ENCODE measurements at places on chromosomes 13 and 19.

DNA sequence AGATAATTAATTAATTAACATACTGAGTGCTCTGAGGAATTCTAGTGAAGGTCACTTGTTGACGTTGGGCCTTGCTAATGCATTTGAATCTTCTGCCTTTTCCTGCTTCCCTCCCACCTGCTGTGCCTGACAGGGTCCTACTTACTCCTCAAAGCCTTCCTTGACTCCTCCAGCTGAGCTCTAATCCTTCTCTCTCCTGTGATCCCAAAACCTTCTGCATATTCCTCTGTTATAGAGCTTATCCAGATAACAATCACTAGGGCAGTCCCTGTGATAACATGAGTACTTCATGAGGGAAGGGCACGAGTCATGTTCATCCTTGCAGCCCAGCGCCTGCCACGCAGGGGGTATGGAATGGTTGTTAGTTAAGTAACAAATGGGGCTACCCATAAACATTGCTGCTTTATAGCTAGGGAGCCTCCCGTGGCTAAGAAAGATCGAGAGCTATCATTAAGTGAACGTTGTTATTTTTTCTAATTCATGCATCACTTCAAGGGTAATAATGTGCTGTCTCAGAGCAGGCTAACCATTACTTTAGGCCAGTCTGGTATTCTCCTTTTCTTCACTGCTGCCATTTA lies 19.1 kb upstream of the SPATA13 start:
- H3K27me3 ChIP-seq, result no peaks in the 10 kb centered on the region
- H3K4me1 ChIP-seq, result peaks cover 12% of the 10 kb centered on the region
- no peak overlapping the region for H3K27ac ChIP-seq

- peak; percentile 28 for DNase-seq
- H3K4me3 ChIP-seq, result no peak overlapping the region
Observed at GRCh38 chr13:77810430-77810829, 108.2 kb downstream of the EDNRB start.

- H3K27me3 ChIP-seq, result no peaks in the 10 kb centered on the region
- H3K4me3 ChIP-seq, result no peak overlapping the region
- H3K36me3 ChIP-seq, result no peaks in the 10 kb centered on the region
- no peak for DNase-seq
Observed at GRCh38 chr19:38743394-38744297, 628 bp downstream of the CAPN12 start.

DNA sequence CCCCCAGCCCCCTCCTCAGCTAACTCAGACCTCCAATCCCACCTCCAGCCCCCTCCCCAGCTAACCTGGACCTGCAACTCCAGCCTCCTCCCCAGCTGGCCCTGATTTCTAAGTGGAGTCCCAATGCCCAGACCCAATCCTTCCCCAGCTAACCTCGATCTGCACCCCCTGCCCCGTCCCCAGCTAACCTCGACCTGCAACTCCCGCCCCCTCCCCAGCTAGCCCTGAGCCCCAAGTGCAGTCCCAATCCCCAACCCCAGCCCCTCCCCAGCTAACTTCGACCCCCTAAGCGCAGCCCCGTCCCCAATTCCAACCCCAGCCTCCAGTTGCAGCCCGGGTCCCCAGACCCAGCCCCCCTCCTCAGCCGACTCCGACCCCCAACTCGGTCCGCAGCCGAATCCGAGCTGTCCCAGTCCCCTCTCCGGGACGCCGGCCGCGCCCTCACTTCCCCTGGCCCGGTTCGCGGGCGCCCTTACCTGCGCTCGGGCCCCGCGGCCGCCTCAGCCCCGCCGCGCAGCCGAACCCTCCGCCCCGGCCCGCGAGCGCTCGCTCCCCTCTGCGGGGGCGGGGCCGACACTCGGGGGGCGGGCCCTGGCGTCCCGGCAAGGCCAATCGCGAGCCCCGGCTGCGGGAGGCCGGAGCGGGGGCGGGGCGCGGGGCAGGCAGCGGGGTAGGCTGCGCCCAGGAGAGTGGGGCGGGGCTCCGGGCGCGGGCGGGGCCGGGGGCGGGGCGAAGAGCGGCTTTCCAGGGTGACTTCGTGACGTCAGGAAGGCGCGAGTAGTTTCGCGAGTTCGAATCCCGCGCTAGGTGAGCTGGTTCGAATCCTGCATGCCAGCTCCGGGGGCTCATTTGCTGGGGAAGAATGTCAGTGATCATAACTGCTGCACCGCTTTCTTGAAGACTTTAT lies at the start of gene GNG7:
TSS of gene GNG7 (minus strand) at position 525 of the 907 bp plus-strand sequence. CDS start 182,006 bp downstream, outside the sequence.
- peak; percentile 84 for DNase-seq
- no peaks in the 10 kb centered on the region for H3K4me1 ChIP-seq

DNA sequence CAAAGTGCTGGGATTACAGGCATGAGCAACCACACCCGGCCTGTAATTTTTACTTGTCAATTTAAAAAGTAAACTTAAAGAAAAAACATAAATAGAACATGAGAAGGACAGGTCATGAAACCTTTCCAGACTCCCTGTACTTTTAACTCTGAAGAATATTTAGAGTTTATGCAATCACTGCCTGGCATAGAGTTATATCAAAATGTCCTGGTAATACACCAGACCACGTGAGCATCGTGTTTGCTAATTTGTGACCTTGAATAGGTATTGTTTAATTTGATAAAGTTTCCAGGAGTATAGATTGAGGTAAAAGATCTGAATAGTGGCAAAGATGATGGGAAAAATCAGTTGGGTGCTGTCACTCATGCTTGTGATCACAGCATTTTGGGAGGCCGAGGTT lies 81.2 kb upstream of the RNF113B start:
- DNase-seq, result no peak
- no peaks in the 10 kb centered on the region for H3K36me3 ChIP-seq
- H3K27ac ChIP-seq, result no peak overlapping the region

DNA sequence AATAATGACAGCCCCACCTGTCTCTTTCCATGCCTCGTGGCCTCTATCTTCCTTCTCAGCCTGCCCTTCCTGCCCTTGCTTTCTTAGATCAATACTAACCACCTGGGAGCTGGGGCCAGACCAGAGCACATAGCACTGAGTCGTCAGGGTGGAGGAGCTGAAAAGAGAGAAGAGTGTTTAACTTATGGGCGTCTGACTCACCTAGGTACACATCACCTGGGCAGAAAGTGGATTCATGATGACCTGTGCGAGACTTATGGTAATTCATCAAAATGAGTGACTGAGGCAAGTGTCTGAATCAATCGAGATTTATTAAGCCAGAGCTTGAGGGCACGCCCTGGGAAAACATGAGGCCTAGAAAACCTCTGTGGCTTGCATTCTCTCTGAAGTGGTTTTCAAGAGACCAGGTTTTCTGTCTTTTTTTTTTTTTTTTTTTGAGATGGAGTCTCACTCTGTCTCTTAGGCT lies 19.2 kb downstream of the CEACAM6 start:
- H3K27me3 ChIP-seq, result no peaks in the 10 kb centered on the region
- peak; percentile 99 for DNase-seq
- H3K27ac ChIP-seq, result peak overlapping the region; percentile 72
- no peak overlapping the region for H3K4me3 ChIP-seq

GRCh38 chr13:36814465-36814864 lies 4.6 kb upstream of the RFXAP start:
- H3K36me3 ChIP-seq, result no peaks in the 10 kb centered on the region
- no peaks in the 10 kb centered on the region for H3K27me3 ChIP-seq
- H3K27ac ChIP-seq, result no peak overlapping the region
- H3K4me1 ChIP-seq, result no peaks in the 10 kb centered on the region
- DNase-seq, result peak; percentile 55

GRCh38 chr13:53121131-53121773 lies 92.6 kb downstream of the OLFM4 start:
- H3K4me3 ChIP-seq, result no peak overlapping the region
- H3K27ac ChIP-seq, result no peak overlapping the region

- H3K4me3 ChIP-seq, result no peak overlapping the region
- no peaks in the 10 kb centered on the region for H3K36me3 ChIP-seq
- no peaks in the 10 kb centered on the region for H3K27me3 ChIP-seq
- no peak for DNase-seq
Observed at GRCh38 chr19:45998834-45999233, 3.6 kb downstream of the CCDC61 start.

DNA sequence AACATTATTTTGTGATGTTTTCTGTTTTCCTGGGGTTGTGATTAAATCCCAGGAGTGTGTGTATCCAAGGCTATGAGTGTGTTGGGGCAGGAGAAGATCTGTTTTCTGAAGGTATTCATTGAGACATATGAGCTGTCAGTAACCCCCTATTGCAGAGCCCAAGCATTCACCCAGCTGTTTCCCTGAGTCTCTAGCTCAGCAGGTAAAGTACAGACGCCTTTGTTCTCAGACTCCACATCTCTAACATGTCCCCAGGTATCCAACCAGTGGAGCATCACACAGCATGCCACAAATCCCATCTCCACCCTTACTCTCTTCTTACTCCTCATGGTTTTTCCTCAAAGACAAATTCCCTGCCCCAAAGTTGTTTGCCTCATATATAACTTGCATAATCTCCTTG lies 213.6 kb downstream of the PCDH20 start:
- H3K27ac ChIP-seq, result no peak overlapping the region
- H3K4me3 ChIP-seq, result no peak overlapping the region
- H3K27me3 ChIP-seq, result no peaks in the 10 kb centered on the region
- H3K4me1 ChIP-seq, result no peaks in the 10 kb centered on the region

DNA sequence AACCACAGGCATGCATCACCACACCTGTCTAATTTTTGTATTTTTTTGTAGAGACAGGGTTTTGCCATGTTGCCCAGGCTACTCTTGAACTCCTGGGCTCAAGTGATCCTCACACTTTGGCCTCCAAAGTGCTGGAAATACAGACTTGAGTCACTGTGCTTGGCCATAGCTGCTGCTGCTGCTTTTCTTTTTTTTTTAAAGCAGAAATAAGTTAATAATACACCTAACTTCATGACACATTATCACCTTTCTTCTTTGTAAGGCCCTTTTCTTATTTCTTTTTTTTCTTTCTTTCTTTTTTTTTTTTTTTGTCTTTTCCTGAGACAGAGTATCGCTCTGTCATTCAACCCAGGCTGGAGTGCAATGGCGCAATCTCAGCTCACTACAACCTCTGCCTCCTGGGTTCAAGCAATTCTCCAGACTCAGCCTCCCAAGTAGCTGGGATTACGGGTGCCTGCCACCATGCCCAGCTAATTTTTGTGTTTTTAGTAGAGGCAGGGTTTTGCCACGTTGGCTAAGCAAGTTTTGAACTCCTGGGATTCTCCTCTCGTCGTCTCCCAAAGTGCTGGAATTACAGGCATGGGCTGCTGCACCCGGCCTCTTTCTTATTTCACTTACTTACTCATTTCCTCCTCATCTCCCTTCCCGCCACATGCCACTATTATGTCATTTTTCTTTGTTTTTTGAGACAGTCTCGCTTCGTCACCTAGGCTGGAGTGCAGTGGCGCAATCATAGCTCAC lies 8.7 kb downstream of the SHKBP1 start:
- no peak overlapping the region for H3K27ac ChIP-seq
- DNase-seq, result no peak
- peaks cover 8% of the 10 kb centered on the region for H3K36me3 ChIP-seq
- no peaks in the 10 kb centered on the region for H3K27me3 ChIP-seq
- no peaks in the 10 kb centered on the region for H3K4me1 ChIP-seq

DNA sequence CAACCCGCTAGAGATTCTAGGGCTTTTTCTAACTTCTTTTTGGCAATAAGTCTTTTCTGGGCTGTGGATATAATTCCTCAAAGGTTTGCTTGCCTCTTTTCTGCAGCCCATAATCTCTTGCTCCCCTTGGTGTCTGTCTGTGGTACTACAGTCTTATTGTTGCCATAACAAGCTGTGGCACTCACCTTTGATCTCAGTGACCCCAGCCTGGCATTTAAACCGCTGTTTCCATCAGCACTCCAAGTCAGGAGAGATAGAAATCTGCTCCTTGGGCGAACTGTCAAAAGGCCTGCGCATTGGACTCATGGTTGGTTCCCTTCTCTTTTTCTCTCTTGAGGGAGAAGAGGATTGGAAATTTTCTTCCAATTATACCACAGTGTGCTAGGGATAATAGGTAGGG lies 14.5 kb upstream of the MPHOSPH8 start:
- no peaks in the 10 kb centered on the region for H3K4me1 ChIP-seq
- H3K36me3 ChIP-seq, result no peaks in the 10 kb centered on the region
- H3K4me3 ChIP-seq, result no peak overlapping the region
- H3K27ac ChIP-seq, result no peak overlapping the region
- H3K27me3 ChIP-seq, result no peaks in the 10 kb centered on the region

DNA sequence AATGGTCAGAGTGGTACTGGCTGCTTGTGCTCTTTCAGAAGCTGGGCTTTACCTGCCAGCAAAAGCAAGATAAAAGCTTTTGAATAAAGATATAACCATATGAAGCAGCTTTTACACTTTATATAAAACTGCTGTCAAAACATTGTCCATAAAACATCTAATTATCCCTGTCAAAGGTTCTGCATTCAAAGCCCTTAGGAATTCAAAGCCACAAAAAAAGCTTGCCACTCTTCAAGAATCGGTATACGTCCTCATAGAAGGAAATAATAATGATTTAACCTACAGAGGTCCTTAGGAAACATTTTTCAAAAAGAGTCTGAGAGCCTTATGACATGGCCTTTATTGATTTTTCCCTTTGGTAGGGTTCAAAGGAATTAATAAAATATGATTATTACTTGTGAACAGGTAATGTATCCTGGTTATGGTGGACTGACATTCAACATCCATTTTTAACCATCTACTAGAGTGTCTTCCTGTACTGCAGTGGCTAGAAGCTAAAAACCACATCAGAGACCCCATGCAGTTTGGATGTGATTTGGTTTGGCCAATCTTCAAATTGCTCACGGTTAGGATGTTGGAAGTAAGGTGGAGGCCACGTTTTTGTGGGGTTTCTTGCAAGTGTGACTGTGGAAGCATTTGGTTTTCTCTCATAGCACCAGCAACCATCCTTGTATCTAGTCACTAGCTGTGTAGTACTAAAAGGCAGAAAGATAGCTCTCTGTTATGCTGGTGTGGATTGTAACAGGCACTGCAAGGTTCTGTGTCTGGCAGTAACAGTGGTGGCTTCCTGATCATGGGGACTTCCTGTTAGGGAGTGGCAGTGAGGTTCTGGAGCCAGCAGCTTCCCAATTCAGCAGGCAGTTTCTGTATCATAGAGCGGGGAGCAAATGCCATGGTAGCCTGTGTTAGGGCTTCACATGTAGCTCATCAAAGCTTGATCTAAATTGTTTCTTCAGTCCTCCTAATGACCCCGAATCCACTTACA lies 441.5 kb downstream of the DIAPH3 start:
- no peaks in the 10 kb centered on the region for H3K4me1 ChIP-seq
- H3K27ac ChIP-seq, result no peak overlapping the region
- DNase-seq, result peak; percentile 19
- H3K36me3 ChIP-seq, result no peaks in the 10 kb centered on the region
